NCI-H1105 (cell line): ENCODE measurements at places on chromosomes 5 and 9.

DNA sequence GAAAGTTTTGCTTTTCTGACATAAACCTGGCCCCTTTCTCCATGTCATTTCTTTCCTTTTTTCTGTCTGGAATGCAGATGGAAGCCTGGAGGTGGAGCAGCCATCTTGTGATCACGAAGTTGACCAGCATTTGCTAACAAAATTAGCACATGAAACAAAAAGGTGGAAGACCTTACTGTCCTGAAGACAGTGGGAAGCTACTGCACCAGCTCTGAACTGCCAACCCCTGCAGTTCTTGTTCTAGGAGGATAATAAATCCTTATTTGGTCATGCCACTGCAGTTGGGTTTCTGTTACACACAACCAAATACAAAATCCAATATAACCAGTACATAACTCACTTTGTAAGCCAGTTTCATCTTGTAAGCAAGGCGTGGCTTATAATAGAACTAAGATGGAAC is 249.4 kb upstream of the TBCA start:
- no peak for DNase-seq

DNA sequence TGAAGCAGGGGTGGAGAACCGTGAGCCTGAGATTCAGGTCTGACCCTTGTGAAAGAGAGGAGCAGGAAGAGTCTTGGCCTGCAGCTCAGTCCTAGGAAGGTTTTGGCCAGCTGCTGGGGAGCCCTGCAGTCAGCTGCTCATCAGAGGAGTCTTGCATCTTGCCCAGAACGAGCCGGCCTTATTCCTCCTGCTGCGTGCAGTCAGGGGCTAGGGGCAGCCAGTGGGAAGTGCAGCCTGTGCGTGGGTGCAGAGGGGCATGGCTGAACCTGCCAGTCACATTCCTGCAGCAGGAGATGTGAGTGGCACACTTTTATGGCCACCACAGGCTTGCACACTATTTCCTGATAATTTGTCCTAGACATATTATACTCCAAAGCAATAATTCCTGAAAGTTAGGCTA is 278.7 kb downstream of the NPR3 start:
- no peak for DNase-seq

GRCh38 chr5:102581011-102581410 is 82.2 kb upstream of the SLCO6A1 start:
- no peak for DNase-seq

GRCh38 chr5:158910782-158911692 is 188.7 kb downstream of the EBF1 start:
- no peak for DNase-seq

GRCh38 chr9:128191406-128192046 is at the start of gene CIZ1:
Gene CIZ1 (minus strand): TSS chr9:128191572. CDS start chr9:128190857, 715 bp downstream.
- peak; percentile 66 for DNase-seq

- no peak for DNase-seq
These were observed 696 bp downstream of the ZNF622 start for GRCh38 chr5:16464664-16465543.

GRCh38 chr5:55360190-55360589 is 52.4 kb downstream of the MTREX start:
- DNase-seq: no peak

DNA sequence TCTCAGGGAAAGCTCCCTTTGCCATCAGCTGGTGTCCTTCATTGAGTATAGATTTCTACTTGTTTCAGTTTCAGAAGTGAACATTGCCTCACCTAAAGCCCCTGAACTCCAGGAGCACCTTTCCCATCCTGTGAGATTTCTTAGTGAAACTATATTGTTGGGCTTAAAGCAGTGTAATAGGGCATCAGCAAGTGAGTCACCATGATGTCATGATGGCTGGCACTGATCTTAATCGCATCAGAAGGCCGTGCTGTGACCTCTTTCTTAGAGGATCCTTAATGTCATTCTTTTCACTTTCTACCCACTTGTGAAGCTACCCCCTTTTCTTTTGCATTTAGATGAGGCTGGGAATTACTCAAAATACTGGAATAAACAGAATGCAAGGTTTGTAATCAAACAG is 401.3 kb downstream of the MTRR start:
- no peak for DNase-seq

- DNase-seq: no peak
These were observed 33.1 kb downstream of the RASA1 start for GRCh38 chr5:87300744-87301143.

GRCh38 chr9:71515107-71515506 is 253.2 kb downstream of the CEMIP2 start:
- no peak for DNase-seq

DNA sequence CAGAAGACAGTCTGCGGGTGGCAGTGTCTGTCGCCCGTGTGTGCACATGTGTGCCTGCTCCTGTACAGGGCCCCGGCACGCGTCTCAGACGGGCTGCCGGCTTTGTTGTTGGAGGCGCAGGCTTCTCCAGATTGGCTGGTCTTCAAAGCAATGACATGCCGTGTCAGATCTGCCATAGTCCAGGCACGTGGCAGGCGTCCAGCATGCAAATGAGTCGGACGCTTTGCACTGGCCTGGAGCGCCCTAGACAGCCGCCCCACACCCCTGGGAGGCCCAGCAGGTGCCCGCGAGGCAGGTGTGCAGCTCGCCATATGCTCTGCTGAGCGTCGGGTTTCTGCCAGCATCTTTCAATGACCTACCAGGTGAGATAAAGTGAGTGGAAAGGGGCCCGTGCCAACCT is 71.5 kb downstream of the GADD45G start:
- DNase-seq: peak; percentile 97

DNA sequence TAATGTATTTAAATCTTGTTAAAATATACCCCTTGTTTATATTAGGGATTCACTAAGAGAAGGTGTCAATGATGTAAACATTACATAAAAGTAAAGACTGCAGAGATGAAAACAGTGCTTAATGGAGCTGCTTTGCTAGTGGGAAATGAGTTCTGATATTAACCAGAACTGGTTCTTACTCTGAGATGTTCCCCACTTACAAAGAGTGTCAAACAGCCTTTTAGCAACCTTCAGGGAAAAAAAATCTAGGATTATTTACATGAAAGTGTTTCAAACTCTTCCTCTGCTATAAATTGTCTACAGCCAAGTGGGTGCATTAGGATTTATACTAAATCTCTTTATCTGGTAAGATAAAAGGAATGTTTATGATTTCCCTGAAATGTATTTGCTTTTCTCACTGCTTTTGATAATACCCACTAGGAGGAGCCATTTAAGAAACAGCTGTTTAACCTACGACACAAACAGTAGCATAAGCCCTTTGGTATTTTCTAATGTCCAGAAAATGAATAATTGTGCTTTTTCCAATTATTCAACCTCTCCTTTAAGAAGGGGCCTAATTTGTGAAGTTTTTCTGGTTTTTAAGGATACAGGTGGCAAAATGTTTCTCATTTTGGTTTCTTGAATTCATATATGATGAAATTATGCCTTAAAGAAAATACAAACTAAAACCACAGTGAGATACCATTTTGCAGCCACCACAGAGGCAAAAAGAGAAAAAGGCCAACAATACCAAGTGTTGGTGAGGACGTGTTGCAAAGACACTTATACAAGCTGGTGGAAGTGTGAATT is 186.3 kb downstream of the TLE4 start:
- no peak for DNase-seq

GRCh38 chr9:17402309-17402708 is 176.6 kb upstream of the SH3GL2 start:
- no peak for DNase-seq

DNA sequence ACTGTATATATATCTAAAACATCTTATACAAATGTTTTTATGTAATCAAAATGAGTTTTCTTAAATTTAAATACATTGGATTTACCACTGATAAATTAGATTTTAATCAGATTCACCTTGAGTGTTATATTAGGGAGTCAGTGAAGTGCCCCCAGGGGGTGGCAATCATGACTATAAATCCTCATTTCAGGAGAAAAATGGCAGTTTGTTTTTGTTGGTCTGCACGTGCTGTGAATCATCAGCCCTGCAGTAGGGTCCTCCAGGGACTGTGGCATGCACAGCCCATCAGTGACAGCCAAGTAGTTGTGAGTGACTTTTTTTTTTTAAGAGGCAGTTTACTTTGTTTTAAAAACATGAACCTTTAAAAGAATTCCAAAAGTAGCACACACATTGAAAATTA is 65.2 kb downstream of the ZSWIM6 start:
- no peak for DNase-seq

DNA sequence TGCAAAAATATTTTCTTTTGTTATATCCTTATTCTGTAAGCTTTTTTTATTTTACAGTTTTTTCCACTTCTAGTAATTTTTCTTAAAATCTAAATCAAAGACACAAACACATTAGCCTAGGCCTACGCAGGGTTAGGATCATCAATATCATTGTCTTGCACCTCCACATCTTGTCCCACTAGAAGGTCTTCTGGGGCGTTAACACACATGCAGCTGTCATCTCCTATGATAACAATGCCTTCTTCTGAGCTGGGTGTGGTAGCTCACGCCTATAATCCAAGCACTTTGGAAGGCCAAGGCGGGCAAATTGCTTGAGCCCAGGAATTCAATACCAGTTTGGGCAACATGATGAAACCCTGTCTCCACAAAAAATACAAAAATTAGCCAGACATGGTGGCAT is 78.9 kb upstream of the LRRC70 start:
- no peak for DNase-seq

GRCh38 chr5:171744264-171744663 is 41.4 kb upstream of the SMIM23 start:
- no peak for DNase-seq

- DNase-seq: no peak
These were observed 35.7 kb downstream of the OXCT1 start for GRCh38 chr5:41834506-41834905.

DNA sequence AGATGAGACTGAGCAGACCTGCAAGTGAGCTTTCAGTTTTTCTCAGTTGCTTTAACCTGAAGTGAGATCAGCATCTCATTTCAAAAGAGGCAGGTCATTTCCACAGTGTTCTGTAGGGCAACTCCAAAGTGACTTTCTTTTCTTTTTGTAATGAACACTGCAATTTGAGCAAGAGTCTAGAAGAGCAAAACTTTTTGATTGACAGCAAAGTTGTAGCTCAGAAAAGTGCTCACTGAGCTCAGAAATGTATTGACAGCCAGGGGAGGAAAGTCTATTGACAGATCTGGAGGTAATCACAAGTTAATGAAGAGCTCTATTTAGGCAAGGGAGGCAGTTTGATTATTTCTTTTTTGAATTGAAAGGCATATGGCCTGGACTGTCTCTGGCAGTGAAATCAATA is 54.6 kb downstream of the LRRC70 start:
- no peak for DNase-seq

- DNase-seq: no peak
These were observed 169.3 kb downstream of the SEMA5A start for GRCh38 chr5:9376363-9377117.

GRCh38 chr9:96436456-96437126 is 13.4 kb upstream of the HABP4 start:
- DNase-seq: no peak

DNA sequence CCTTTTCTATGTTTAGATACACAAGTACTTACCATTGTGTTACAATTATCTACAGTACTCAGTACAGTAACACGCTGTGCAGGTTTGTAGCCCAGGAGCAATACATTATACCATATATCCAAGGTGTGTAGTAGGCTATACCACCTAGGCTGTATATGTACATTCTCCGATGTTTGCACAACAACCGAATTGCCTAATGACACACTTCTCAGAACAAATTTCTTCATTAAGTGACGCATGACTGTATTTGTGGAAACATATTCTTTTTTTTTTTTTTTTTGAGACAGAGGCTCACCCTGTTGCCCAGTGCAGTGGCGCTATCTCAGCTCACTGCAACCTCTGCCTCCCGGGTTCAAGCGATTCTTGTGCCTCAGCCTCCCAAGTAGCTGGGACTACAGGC is 4.0 kb upstream of the RAD23B start:
- no peak for DNase-seq

- DNase-seq: no peak
These were observed 51.5 kb downstream of the AGXT2 start for GRCh38 chr5:34996261-34996660.

GRCh38 chr9:128145951-128146351 is 3.3 kb upstream of the LCN2 start:
- no peak for DNase-seq

GRCh38 chr5:176802116-176802784 is 8.1 kb upstream of the UNC5A start:
- DNase-seq: no peak

DNA sequence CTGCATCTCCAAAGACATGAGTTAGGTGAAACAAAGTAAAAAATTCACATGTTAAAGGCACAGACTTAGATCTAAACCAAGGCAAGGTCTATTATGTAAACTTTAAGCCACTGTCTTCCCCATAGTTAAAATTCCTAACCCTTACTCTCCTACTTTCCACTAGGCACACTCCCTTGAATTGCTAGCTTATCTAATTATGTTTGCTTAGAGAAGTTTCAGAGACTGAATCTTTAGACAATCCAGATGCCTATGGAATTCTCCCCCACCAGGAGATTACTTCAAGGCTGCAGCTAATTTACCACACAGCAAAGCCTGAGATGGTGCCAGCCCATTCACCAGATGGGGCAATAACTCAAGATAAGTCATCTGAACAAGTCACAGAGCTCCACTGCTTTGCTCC is 803.1 kb upstream of the COX7C start:
- DNase-seq: no peak

- no peak for DNase-seq
These were observed 27.2 kb downstream of the SLC25A48 start for GRCh38 chr5:135861641-135862040.

GRCh38 chr9:4748612-4749011 is 7.6 kb upstream of the AK3 start:
- no peak for DNase-seq

DNA sequence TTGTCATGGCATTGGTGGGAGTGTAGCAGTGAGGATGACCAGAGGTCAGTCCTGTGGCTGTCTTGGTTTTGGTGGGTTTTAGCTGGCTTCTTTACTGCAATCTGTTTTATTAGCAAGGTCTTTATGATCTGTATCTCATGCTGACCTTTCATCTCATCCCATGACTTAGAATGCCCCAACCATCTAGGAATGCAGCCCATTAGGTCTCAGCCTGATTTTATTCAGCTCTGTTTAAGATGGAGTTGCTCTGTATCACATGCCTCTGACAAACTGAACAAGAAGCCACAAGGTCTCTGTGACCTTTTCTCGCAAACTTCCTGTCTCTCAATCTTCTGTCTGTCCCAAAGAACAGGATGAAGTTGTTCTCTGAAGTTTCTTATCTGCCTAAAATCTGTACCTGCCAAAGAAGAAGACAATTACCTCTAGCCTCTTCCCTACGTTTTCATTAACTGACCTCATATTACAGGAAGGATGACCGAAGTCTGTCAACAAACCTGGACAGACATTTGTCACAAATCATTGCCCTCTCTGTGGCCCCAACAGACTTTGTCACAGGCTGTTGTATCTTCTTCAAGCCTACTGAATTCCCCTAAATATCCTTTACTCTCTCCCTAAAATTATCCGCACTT is 284.2 kb upstream of the SEMA6A start:
- no peak for DNase-seq
